ENCODE measurements at places on chromosomes 4 and X.

DNA sequence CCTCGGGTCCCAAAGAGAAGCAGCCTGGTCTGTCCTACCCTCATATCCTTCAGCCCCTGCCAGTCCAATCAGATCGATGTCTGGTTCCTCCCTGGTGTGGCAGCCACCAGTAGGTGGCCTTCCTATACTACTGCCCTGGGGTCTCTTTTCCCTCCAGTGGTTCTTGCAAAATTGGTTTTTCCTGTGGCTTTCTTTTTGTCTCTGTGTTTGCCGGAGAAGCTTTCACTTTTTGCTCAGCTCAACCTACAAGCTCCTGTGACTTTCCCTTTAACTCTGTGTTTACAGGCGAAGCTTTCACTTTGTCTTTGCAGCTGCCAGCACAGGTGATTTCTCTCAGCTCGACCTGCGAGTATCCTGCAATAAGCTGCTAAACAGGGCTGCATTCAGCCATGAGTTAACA, 46.8 kb downstream of the UGT2A3 start:
- no peak for DNase-seq

GRCh38 chr4:73055241-73055897, 14.1 kb downstream of the COX18 start:
- DNase-seq = peak; percentile 8

GRCh38 chrX:2908125-2908685, 20.9 kb downstream of the ARSD start:
- DNase-seq = no peak

DNA sequence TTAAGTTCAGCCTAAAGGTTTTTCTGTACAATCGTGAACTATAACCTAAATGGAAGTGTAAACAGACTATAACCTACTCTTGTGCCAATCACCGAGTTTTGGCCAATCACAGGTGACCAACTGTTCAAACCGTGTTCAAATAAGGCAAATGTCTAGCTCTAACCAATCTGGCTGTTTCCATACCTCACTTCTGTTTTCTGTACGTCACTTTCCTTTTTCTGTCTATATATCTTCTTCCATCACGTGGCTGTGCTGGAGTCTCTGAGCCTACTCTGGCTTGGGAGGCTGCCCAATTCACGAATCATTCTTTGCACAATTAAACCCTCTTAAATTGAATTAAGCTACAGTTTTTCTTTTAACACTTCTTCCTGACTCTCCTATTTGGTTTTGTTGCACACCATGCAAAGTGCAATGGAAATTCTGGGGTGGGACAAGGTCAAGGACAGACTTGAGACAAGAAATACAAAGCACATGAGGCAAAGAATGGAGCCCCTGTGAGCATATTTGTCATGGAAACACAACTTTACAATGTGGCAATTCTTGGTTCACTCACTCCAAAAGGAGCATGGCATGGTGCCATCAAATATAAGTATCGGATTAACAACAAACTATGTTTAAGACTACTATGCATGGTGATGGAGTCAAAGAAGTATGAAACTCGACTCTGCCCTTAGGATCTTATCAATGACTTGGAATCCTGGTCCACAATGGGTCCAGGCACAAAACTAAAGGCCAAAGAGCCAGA, 115.7 kb upstream of the FAM9B start:
- no peak for DNase-seq

GRCh38 chr4:113935190-113935589, 44.3 kb downstream of the ARSJ start:
- no peak for DNase-seq

- DNase-seq = peak; percentile 75
Measured at GRCh38 chrX:9379697-9380551, 84.9 kb upstream of the TBL1X start.

Measured in COLO829 (cell line).